ENCODE measurements at places on chromosomes 7 and 10. TPM values are rescaled to one million over a fixed set of nuclear protein-coding genes. Genes with fewer than 3 reads are reported as not detected.
A peak's percentile ranks its signal among the peaks of the same experiment; 100 is the strongest.

PDGFA gene
- 1.5 TPM for total RNA-seq

OR6V1 gene
- not detected for total RNA-seq

DNA sequence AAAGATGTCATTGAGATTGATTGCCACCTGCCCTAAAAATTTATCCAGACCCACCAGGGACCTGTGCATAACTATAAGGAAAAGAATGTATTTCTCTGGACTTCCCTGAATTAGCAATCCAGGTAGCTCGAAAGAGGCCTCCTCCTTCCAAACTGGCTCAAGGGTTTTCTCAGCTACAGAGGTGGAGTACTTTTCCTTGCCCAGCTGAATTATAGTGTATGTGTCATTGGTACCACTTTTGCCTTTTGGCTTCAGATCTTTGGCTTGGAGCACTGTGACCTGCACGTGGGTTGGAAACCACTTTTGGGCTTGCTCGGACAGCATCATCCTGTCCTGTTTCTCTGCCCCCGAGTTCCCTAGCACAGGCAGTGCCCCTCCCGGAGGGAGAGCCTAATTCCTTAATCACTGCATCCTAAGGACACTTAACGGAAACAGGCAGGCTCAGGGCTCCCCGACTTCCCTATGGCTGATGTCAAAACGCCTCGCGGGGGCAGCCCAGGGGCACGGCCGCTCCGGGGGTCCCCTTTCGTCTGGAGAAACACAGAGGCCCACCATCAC, 825 bp downstream of the RAB11FIP2 start:
- H3K27ac ChIP-seq: peak overlapping the region; percentile 83
- no peaks in the 10 kb centered on the region for H3K27me3 ChIP-seq
- H3K4me1 ChIP-seq: peaks cover 18% of the 10 kb centered on the region
- H3K4me3 ChIP-seq: peak overlapping the region; percentile 81

- peaks cover 3% of the 10 kb centered on the region for H3K27me3 ChIP-seq
- no peak overlapping the region for H3K4me3 ChIP-seq
- no peaks in the 10 kb centered on the region for H3K4me1 ChIP-seq
- no peaks in the 10 kb centered on the region for H3K36me3 ChIP-seq
- no peak for DNase-seq
These were observed 134.6 kb upstream of the FGFR2 start for GRCh38 chr10:121732656-121733445.

DNA sequence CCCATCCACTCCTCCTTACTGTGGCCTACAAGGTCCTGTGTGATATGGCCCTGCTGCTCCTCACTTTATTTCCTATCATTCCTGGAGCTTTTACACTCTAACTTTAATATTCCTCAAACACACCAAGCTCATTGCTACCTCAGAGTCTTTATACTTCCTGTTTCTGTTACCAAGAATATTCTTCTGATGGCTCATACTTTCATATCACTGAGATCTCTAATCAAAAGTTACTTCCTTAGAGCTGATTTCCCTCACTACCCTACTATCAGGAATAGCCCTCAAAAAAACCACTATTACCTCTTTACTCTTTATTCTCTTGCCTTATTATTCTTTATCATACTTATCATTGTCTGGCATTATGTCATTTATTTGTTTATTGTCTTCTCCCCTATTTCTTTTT, 5.8 kb upstream of the PPP3CB start:
- H3K27ac ChIP-seq: no peak overlapping the region
- no peak overlapping the region for H3K4me3 ChIP-seq
- no peaks in the 10 kb centered on the region for H3K27me3 ChIP-seq
- peaks cover 4% of the 10 kb centered on the region for H3K4me1 ChIP-seq
- no peak for DNase-seq

DNA sequence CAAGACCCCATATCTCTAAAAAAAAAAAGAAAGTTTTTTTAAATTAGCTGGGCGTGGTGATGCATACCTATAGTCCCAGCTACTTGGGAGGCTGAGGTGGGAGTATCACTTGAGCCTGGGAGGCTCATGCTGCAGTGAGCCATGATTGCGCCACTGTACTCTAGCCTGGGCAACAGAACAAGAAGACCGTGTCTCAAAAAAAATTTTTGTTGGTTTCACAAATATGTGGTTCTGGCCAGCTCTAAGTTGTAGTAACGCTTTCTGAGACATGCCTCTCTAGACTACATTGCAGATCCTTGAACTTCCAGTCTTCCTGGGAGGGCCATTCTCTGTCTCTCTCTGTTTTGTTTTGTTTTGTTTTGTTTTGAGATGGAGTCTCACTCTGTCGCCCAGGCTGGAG, 24.6 kb upstream of the RHBDD2 start:
- no peaks in the 10 kb centered on the region for H3K36me3 ChIP-seq
- no peaks in the 10 kb centered on the region for H3K4me1 ChIP-seq
- H3K27ac ChIP-seq: no peak overlapping the region
- DNase-seq: no peak
- H3K4me3 ChIP-seq: no peak overlapping the region
